Ascending aorta (tissue), 2 donors: ENCODE measurements at places on chromosomes 13 and 19. TPM values are rescaled to one million over a fixed set of nuclear protein-coding genes. Genes with fewer than 3 reads are reported as not detected.

DNA sequence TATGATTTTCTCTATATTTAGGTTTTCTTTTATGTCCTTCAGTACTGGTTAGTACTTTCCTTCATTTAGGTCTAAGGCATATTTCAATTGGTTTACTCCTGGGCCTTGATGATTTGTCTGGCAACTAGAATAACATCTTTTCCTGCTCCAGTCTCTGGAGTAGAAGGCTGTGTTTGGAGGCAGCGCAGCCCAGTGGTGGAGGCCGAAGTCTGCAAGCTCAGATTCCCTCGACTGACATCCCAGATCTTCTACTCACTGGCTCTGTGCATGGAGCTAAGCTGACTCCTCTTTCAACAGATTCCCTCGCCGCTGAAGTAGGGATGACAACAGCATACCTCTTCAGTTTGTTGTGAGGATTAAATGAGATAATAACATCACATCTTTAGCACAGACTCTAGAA, 141.0 kb downstream of the RAP2A start:
- no peak for DNase-seq

DNA sequence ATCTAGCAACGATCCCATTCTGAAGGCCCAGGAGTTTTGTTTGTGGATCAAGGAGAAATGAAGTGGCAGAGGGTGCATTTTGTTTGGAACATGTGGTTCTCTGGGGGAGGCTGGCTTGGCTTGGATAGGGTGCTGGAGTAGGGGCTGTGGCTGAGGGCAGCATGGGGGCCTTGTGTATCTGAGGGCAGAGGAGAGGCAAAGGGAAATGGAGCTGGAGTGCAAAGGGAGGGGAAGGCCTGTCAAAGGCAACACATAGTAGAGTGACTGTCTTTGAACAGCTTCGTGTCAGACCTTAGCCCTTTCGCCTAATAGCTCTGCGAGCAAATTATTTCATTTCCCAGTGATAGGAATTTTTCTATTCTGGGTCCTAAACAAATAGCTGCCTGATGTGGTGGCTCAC, 187.2 kb downstream of the KCNRG start:
- DNase-seq, result no peak

DNA sequence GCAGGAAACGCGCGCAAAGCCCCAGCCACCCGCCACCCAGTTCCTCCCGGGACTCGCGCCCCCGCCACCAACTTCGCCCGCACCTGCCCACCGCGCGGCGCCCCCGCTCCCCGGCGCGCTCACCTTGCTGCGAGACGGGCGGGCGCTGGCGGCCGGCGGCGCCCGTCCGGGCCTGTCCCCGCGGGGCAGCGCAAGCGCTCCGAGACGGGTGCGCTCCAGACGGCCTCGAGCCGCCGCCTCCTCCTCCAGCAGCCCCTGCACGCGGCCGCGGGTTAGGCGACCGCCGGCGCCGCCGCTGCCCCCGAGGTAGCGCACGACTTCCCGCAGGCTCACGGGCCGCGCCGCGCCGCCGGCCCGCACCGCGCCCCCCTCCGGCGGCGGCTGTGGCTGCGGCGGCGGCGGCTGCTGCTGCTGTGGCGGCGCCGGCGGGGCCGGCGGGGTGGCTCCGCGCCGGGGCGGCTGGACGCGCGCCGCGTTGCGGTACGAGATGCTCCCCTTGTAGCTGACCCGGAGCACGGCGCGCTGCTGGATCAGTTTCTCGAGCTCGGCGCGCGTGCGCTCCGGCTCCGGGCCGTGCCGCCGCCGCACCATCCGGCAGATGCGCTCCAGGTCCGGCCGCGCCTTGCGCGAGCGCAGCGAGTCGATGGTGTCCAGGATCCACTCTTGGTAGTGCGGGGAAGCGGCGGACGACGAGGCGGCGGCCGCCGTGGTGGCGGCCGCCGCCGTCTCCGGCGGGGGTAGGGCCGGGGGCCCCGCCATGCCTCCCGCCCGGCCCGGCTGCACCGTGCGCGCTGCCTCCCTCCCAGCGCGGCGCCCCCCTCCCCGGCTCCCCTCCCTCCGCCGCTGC, 666 bp downstream of the SAMD1 start:
- peak; percentile 77 for DNase-seq

Gene TBXA2R
- 37.8 TPM for total RNA-seq

DNA sequence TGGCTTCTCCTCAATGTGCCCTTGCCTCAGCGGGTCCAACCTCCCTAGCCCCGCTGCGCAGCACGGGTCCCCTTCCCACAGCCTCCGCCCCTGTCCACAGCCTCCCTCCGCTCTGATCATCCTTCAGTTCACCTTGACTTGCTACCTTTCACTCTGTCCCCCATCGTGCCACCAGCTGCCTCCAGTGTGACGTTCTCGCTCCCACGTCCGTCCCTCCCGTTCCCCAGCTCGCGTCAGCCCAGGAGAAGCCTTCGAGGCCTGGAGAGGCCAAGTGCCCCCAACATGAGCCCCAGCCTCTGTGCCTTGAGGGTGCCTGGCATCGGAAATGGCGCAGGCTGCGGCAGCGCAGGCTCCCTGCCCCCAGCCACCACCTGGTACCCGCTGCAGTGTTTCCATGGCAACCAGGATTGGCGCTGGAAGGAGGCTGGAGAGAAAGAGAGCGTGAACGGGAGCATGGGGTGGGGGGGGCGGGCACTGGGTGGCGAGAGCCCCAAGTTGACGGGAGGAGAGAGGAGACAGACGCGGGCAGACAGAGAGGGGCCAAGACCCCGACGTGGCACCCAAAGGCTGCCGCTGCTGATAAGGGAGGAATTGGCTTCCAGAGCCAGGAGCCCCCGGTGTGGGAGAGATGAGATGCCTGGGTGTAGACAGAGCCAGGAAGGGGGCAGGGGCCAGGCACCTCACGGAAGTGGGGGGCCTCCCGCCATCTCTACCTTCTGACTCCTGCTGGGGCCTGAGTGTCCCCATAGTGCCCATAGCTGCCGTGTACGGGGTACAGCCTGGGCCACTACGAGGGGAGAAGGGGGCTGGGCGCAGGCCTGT, 844 bp upstream of the ASPDH start:
- no peak for DNase-seq

DNA sequence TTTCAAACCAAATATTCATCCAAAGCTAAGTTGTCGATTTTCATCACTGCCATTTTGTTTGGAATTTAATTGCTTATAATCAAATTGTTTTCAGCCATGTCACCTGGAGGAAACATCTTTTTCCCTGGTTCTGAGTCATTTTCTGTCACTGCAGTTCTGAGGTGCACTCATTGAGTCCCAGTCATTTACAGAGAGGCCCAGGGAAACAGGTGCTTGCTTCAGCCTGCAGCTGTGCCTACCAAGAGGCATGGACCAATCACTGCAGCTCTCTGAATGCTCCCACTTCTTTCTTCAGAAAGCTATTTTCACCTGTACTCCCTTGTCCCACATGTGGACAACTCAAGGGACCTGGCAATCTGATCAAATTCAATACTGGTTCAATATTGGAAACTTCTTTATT, 308.1 kb downstream of the COG6 start:
- no peak for DNase-seq

DNA sequence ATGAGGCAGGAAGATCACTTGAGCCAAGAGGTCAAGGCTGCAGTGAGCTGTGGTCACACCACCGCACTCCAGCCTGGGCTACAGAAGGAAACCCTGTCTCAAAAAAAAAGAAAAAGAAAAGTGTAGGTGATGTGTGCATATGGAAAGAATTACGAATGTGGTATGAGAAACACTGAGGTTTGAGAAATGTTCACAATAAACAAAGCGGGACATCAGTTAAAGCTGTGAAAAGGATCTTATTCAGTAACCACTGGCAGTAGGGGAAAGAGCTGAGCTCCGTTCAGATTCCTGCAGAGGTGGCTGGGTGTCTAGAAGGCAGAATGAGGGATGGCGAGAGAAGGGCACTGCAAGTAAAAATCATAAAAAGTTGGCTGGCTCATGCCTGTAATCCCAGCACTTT, 4.1 kb upstream of the IGSF23 start:
- no peak for DNase-seq

DNA sequence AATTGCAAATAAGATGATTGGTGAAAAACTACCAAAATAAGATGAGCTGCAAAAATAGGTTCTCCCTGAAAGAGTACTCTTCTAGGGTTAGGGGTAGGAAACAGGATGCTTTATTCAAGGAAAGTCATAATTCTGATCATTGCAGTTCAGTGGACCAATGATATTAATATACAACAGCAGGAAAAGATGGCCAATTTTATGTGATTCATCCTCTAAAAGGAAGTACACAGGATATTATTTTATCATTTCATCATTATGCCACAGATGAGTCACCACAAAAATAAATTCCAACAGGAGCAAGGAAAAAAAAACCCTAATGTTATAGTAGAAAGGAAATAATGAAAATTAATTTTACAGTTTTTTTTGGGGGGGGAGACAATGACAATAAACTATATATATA, 205.0 kb downstream of the NALCN start:
- DNase-seq, result no peak

GRCh38 chr19:40155749-40156265, 35.4 kb upstream of the MAP3K10 start:
- DNase-seq, result no peak

GRCh38 chr19:52689843-52690368, 44.9 kb downstream of the ZNF611 start:
- peak; percentile 70 for DNase-seq

Gene IRS2
- 42.4 TPM for total RNA-seq

Gene ELSPBP1
- not detected for total RNA-seq

DNA sequence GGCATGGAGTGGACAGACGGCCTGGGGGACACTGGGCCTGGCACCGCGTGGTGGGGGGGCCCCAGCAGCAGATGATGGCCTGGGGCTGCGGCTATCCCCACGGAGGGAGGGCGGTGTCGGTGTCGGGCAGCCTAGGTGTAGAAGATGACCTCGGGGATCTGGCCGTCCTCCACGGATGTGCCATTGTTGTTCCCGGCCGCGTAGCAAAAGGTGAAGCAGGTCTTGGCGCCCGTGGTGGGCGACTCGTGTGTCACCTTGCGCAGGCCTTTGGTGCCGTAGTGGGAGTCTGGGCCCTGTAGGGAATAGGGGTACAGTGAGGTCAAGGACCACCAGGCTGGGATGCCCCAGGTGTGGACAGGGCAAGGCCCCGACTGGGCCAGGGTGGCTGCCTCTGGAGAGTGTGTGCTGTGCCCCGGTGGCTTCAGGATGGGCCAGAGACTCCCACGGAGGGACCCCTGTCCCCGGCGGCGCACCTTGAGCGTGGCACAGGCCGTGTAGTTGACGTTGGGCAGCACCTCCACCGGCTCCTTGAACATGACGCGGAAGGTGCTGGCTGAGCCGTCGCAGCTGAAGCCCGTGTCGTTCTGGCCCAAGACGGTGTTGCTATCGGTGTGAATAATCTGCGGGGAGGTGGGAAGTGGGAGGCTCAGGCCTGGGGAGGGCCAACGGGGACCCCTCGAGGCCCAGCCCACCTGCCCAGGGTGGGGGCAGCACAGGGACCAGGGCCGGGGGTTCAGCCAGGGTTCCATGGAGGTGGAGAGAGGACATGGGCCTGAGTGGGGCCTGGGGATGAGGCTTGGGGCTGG, 29.0 kb downstream of the BTBD2 start:
- no peak for DNase-seq

DNA sequence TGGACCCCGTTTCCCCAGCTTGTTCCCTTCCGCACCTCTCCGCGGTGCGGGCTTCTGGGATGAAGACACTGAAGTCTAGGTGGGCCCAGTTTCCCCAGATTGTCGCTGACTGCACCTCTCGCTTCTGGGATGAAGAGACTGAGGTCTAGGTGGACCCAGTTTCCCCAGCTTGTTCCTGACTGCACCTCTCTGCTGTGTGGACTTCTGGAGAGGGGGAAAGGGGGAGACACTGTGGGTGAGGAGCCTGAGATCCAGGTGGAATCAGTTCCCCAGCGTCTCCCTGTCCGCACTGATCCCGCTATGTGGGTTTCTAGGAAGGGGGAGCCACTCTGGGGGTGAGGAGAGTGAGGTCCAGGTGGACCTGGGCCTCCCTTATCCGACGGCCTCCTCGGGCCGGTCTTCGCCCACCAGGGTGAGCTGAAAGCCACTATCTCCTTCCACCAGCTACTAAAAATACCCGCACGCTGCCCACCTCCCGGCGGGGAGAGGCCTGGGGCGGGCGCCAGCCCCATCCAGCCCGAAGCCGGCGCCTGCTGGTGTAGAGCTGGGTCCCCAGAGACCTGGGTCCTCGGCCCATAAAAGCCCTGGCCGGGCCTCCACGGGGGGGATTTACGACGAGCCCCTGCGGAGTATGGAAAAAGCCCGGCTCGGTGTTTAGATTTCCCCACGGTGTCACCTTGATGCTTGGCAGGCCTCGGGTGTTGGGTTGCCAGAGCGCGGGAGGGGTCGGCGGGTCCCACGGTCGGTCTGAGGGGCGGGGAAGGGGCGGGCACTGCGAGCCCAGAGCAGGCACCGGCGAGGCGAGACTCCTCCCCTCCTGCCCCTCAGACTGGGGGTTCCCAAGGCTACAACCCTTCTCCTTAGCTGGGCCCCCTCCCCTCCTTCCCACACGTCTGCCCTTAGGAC, 10.6 kb downstream of the FUT6 start:
- no peak for DNase-seq
